ENCODE measurements at places on chromosomes 3 and 15.

GRCh38 chr15:73748730-73749129 lies 4.4 kb downstream of the INSYN1 start:
- no peak for DNase-seq

DNA sequence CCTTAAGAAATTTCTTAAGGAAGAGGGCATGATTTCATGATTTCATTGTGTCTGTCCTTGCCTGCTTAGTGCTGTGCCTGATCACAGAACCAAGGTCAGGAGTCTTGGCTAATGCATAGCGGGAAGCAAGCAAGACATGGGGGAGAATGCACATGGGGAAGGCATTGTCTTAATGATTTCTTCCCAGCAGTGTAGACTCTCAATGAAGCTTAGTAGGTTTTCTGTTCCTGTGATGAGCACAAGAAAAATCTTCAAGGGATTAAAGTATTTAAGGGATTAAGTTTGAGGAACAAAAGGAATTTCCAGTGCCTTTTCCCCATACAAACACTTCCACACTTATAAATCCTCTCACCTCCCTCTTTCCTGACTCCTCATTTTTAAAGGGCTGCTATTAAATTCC lies 46.9 kb upstream of the SEMA6D start:
- DNase-seq, result no peak

DNA sequence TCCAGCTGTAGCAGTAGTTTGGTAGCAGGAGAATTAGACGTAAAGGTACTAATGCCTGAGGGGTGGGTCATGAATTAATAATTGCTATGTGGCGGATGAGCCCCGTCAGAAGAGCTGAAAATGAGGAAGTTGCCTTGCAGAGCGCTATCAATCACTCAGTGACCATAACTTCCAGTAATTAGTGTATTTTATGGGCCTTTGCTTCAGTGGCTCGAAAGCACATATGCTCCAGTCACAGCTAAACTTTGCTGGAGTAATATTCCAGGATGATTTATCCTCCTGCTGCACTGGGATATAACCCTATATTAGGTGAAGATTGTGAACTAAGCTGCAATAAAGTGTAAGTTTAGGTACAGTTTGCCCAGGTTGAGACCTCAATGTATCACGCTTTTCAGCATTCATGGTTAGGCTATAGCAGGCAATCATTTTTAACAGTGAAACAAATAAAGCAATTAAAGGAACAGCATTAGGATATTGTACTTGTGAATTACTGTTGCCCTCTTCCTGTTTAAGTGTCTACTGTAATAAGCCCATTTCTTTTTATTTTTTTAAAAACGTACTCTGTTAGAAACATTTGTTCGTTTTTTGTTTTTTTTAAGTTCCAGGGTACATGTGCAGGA lies 104.6 kb upstream of the SKOR1 start:
- peak; percentile 15 for DNase-seq

DNA sequence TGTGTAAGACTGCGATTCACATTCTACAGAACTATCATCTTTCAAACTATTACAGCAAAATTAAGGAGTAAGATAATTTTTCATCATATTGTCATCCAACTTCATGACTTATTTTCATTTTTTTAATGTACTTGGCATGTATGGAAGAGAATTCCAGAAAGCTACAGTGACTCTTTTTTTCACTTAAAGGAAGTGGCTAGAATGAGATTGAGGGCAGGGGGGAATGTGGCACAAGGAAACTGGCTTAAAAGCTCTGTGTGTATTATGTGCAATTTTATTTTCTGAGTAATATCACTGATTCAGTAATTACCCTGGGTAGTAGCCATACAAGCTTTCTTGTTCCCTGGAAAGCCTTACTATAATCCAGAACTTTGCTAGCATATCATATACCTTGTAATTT lies 94.6 kb downstream of the FILIP1L start:
- DNase-seq, result no peak

GRCh38 chr3:55884491-55885285 lies 397.6 kb upstream of the WNT5A start:
- DNase-seq, result no peak

DNA sequence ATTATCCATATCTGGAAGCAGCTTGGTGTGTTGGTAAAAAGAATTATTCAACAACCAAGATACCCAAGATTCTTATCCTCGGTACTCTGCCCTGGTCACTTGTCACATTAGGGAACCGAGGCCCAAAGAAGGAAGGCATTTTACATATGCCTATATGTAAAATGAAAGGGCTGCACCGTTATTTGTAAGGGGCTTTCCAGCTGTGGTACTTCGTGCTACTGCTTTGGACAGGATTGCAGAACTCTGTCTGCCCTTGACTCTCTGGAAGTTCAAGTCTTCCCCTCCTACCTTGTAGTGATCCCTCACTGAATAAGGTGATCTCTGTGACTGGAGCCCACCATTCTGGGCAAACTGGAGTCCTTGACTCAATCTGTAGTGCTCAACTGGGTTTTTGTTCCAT lies 198.9 kb upstream of the TOPAZ1 start:
- no peak for DNase-seq
